ENCODE measurements at places on chromosomes 3 and 15. TPM values are rescaled to one million over a fixed set of nuclear protein-coding genes. Genes with fewer than 3 reads are reported as not detected.

PRR23B gene
- total RNA-seq, result not detected

GRCh38 chr15:91776104-91776503 is 77.4 kb upstream of the SLCO3A1 start:
- no peak for DNase-seq

DNA sequence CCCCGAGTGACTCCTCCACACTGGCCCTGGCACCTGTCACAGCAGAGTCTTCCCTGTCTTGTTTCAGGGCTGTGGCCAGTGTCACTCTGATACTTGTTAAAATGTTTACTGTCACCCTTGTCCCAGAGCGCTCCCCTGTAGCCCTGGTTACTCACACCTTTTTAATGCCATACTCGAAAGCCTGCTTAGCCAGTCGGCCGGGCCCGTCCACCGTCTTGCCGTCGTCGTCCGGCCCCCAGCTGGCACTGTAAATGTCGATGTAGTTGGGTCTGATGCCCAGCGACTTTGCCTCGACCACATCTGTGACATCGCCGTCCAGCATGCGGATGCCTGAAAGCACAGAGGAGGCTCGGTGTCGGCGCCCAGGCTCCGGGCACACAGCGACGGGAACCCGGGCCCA is 91.3 kb downstream of the PCSK6 start:
- DNase-seq, result no peak

PIGB gene
- total RNA-seq, result 12.1 TPM

GRCh38 chr3:194483850-194484249 is 3.0 kb downstream of the ATP13A3 start:
- no peak for DNase-seq

FBXW12 gene
- 1.2 TPM for total RNA-seq

SMAD3 gene
- 10.4 TPM for total RNA-seq

- DNase-seq, result no peak
These were observed 298.1 kb upstream of the NECTIN3 start for GRCh38 chr3:110773413-110773954.

EDEM1 gene
- 12.1 TPM for total RNA-seq

CADM2 gene
- 74.3 TPM for total RNA-seq

DNA sequence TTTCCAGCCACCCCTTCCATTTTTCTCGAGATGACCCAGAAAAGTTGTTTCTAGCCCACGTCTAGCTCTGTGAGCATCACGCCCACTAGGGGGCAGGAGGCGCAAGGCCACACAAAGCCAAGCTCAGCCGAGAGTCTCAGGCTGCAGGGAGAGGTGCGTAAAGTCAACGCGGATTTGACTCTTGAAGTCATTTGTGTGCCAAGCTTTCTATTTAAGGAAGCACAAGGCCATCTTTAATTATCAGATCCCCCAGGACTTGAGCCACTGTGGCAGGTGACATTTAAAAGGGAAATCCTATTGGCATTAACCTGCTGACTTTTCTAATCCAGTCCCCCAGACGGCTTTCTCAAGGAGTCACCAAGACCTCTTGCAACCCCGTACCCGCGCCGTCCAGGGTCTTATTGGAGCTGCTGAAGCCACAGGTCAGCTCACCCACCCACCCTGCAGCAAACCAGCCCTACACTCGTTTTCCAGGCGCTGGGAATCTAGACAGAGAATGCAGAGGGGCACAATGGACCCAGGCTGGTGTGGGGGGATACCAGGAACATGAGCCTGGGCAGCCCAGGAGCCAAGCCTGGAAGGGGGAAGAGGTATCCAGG is 62.1 kb downstream of the CAPN7 start:
- DNase-seq, result peak; percentile 86

MELTF gene
- total RNA-seq, result 1.3 TPM

ONECUT1 gene
- total RNA-seq, result 1.5 TPM

GRCh38 chr3:10775259-10775658 is 40.8 kb upstream of the SLC6A11 start:
- no peak for DNase-seq

PLA2G4E gene
- not detected for total RNA-seq

DNA sequence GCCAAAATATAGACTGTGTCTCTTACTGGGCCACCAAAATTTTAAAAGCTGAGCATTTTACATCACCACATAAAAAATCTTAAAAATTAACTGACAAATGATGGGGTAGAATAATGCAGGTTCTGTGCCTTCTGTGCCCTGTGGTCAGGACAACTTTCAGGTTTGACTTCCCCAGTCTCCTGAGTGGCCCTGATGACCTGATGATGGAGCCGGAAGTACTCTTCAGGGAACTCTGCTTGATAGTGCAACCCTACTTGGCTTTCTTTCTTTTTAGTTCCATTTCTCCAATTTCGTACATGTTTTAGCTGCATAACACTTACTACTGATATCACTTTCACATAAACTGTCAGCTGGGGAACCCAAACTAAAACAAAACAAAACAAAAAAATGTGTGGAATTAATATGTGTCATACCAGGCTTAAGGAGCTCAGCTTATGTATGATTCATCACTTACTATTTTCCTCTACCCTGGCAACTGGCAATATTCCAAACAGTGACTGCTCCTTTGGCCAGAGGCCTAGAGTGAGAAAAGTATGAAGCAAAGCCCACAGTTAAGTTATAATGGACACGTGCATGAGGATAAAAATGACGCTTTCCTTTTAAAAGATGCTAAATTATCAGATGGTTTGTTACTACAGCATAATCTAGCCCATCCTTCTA is 194.3 kb downstream of the BCHE start:
- DNase-seq, result peak; percentile 51

- DNase-seq, result peak; percentile 65
These were observed 812 bp downstream of the P4HTM start for GRCh38 chr3:48990636-48991469.

GRCh38 chr3:65605876-65606432 is 432.8 kb downstream of the MAGI1 start:
- no peak for DNase-seq

CHRNA3 gene
- total RNA-seq, result 7.6 TPM

COL6A5 gene
- 1.5 TPM for total RNA-seq

GRCh38 chr15:73930790-73931281 is 4.6 kb downstream of the LOXL1 start:
- DNase-seq, result no peak

ETV5 gene
- total RNA-seq, result 44.8 TPM

GRCh38 chr3:43963208-43963607 is 272.5 kb downstream of the ABHD5 start:
- DNase-seq, result no peak

GRCh38 chr3:8768364-8769087 is 887 bp downstream of the OXTR start:
- DNase-seq, result no peak

NIPA2 gene
- total RNA-seq, result 45.6 TPM

SPRED1 gene
- 55.0 TPM for total RNA-seq

DNA sequence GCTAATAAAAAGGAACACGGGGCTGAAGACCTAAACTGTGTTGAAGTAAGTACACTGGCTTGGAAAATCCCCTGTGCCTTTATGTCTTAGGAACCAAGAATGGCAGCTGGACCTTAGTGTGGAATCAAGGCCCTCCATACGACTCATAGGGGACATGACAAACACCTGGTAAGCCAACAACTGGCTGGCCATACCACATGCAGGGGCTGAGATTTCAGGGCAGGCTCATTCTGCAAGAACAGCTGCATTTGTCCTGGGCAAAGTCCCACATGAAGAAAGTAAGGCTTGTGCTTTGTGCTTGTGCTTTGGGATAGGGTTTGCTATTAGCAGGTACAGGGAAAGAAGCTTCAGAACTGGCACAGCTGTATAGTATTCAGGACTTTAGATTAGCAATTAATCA is 18.0 kb downstream of the ETV5 start:
- DNase-seq, result no peak

ANKDD1A gene
- total RNA-seq, result 12.2 TPM

- DNase-seq, result no peak
These were observed 235.8 kb downstream of the SUCLG2 start for GRCh38 chr3:67418426-67419217.

GRCh38 chr3:43203022-43203421 is 83.3 kb upstream of the SNRK start:
- peak; percentile 60 for DNase-seq

C3orf70 gene
- 28.4 TPM for total RNA-seq

MCTP2 gene
- 0.64 TPM for total RNA-seq

ROBO1 gene
- total RNA-seq, result 116 TPM

DNA sequence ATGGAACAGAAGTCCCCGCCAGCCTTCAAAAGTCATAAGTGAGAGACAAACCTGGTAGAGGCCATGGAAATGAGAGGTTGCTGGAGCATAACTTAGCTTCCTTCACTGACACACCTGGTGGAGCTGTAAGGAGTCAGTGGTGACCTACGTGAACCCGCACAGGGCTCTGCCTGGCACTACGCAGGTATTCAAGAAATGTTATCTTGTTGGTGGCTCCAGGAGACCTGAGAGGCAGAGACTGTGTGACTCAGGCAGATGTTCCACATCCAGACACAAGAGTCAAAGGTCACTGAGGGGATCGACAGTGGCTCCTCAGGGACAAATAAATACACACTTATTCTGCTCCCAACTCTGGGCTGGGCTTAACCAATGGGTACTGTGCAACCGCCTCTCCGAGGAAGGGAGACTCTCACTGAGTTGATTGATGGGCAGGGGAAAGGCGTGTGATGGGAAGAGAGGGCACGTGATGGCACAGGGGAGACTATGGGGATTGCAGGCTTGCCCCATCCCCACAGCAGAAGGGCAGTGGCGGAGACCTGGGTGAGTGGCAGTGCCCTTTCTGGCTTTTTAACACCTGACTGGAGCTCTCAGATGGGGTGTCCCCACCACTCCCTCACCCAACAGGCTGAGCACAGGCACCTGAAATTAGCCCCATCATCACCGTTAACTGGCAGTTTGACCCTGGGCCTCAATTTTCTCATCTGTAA is 111.7 kb upstream of the SMAD3 start:
- DNase-seq, result no peak

All from cerebellum (tissue), 4 donors.